ENCODE measurements at places on chromosomes 12 and 14.

DNA sequence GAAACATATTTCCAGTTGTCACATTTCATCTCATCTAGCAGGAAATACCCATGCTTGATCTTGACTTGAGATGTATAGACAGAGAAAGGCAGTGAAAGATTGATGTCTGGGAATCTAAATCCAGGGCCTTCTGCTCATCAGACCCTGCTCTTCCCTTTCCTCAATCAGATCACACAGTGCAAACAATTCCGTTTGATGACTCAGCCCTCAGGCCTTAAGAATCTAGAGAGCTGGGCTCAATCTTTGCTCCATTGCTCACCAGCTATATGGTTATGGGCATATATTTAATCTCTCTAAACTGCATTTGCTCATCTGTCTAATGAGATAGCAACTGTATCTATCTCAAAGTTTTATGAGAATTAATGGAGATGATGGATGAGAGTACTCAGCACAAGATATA is 201.8 kb upstream of the CCDC196 start:
- DNase-seq, result no peak

- DNase-seq, result no peak
Measured at GRCh38 chr12:70398862-70399261, 32.8 kb downstream of the KCNMB4 start.

DNA sequence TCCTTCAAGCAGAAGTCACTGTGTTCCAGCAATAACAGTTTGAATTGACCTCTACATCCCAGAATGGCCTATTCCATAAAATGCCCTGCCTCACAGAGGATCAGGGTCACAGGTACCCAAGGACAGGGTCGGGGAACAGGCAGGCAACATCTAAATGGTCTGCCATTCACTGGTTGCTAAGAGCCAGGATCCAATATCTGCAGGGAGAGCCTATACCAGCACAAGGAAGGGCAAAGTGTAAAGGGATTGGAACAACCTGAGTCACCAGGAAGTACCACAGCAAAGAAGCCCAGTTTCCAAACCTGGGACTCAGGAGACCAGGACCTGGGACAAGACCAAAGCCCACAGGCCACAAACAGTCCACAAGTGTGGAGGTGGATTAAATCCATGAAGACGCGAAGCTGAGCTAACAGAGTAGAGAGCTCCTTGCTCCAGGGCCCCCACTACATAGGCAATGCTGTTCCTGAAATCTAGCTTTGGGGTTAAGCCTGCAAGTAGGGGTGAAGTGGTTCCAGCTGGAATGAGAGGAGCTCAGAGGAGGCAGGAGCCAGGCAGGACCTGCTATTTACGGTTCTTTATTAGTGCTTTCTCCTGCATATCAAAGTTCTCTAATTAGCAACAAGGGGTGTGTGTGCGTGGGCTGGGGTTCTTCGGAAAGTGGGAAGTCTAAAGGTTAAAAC is 274.3 kb downstream of the BCL11B start:
- no peak for DNase-seq

GRCh38 chr12:118058881-118059280 is 2.1 kb downstream of the WSB2 start:
- DNase-seq, result no peak

DNA sequence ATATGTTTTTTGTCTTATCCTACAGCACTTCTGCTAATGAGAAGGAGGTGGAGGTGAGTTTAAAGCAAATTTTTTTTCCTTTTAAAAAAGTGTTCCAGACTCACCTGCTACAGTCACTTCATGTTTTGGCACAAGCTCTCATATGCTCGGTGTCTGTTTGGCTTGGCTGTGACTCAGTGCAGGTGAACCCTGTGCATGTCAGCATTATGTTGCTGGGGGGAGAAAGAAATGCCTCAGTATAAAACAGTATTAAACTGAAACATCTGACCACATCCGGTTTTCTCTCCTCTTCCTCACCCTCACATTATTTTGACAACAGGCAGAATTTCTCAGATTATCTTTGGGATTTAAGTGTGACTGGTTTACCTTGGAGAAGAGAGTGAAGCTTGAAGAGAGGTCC is 105.2 kb downstream of the DNAI7 start:
- no peak for DNase-seq

GRCh38 chr14:80679273-80679672 is 262.3 kb downstream of the CEP128 start:
- no peak for DNase-seq

DNA sequence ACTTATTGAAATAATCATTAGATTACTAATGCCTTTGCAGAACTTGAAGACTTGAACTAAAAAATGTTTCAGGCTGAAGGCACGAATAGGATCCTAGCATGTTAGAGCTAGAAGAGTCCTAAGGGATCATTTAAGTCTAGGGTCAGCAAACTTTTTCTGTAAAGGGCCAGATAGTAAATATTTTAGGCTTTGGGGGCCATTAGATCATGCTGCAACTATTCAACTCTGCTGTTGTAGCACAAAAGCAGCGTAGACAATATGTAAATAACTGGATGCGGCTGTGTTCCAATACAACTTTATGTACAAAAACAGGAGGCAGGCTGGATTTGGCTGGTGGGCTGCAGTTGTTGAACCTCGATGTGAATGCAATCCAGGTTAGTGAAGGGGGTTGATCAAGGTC is 221.7 kb downstream of the ATP23 start:
- DNase-seq, result no peak

- DNase-seq, result no peak
Measured at GRCh38 chr12:12818701-12819100, 5.6 kb downstream of the DDX47 start.

GRCh38 chr14:23486036-23486435 is 16.5 kb downstream of the NGDN start:
- no peak for DNase-seq

DNA sequence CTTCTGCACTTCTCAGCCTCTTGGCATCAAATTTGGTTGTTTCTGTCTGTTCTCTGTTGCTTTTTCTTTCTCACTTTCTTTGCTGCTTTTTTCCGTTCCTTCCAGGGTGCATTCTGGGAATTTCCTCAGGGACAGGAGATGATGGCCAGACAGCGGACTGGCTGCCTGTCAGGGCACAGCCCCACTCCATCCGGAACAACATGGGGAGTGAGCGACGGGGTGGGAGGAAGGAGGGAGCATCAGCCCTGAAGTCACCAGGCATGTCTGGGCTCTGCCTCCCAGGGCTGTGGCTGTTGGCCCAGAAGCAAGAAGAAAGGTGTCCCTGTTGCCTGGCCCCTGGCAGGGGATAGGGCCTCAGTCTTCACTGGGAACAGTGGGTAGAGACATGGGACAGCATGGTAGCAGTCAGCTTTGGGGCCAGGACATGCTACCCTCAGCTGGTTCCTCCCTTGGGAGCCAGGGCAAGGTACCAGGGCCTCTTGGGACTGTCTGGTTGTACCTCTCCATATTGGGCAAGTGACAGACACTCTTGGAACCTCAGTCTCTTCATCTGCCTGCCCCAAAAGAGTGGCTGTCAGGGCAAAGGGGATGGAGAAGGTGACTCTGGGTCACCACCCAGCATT is 8.6 kb downstream of the PGF start:
- DNase-seq, result no peak

GRCh38 chr12:118982302-118982701 is 961 bp downstream of the SRRM4 start:
- no peak for DNase-seq

- no peak for DNase-seq
Measured at GRCh38 chr14:50947446-50947845, 3.2 kb upstream of the PYGL start.

DNA sequence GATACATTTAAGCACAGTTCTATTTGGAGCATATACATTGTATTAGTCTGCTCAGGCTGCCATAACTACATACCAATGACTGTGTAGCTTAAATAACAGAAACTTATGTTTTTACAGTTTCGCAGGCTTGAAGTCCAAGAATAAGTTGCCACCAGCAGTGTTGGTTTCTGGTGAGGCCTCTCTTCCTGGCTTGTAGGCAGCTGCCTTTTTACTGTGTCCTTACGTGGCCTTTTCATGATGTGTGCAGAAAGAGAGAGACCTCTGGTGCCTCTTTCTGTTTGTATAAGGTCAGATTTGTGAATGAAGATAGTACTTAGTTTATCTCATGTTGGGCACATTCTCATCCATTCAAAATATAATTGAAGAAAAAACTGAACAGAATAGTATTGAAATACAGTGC is 636.6 kb downstream of the FLRT2 start:
- DNase-seq, result no peak

DNA sequence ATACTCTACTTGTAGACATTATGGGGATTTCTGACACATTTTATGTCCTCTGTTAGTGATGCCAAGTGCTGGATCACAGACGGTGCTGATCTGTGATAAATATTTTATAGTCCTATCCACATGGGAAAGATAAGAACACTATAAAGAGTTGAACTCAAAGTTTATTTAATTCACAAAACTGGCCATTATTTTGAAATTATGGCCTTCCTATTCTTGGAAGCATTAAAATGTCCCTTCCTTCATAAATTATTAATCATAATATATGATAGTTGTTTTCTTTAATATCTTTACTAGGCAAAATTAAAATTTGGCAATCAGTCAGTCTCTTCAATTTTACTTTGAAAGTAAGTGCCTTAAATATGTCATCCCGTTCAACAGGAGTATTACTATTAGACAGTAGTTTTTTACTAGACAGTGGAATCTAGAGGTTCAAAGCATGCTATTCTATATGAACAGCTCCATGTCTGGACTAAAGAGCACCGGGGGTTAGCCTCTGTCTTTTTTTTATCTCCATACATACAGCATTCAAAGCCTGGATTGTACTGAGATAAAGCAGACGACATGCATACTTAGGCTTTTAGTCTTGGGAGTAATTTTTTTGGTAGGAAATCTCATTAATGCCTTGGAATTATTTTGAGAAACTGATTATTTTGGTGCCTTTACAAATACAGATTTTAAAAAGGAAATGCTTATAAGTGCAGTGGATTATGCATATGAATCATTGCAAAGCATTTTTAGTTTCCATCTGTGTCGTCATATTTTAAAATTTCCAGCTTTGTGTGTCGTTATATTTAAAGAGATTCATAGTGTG is 306.1 kb upstream of the RGS6 start:
- no peak for DNase-seq

Data from esophagus squamous epithelium (tissue), 5 donors.